Stimulated activated CD4-positive, alpha-beta T cell treated with anti-CD3 and anti-CD28 coated beads, Interleukin-2, amount 100 ng/mL, for 48 hours (primary cell): ENCODE measurements at places on chromosomes 2 and 18.

DNA sequence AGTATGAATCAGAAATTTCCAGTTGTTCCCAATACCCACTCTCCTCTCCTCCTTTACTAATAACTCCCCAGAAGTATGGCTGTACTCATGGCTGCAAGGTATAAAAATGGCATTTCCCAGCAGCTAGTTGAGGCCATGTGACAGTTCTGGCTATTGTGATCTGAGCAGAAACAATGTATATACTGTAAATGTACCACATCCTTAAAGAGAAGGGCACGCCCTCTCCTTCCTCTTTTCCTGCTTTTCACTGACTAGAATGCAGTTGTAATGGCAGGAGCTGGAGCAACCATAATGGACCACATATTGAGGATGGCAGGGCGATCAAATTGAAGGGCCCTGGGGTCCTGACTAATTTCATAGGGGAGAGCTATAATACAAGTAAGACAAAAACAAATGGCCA lies 211.2 kb downstream of the TNS1 start:
- no peak for DNase-seq

GRCh38 chr18:13388586-13389490 lies 170.3 kb downstream of the LDLRAD4 start:
- DNase-seq, result no peak

DNA sequence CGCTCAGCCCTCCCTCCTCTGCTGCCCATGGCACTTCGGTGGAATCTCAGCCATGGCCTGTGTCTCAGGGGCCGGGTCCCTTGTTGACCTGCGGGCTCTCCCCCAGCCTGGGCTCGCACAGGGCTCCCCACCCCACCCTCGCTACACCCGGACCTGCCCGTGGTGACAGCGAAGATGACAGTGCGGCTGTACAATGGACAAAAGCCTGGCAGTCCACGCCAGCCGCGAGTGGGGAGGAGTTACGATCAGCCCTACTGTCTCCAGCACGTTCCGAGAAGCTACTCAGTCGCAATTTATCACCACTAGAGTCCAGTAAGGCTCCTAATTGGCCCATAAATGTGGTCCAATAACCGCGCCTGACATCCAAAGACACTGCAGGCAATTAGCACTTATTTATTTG lies 31.6 kb downstream of the GBX2 start:
- DNase-seq, result no peak

DNA sequence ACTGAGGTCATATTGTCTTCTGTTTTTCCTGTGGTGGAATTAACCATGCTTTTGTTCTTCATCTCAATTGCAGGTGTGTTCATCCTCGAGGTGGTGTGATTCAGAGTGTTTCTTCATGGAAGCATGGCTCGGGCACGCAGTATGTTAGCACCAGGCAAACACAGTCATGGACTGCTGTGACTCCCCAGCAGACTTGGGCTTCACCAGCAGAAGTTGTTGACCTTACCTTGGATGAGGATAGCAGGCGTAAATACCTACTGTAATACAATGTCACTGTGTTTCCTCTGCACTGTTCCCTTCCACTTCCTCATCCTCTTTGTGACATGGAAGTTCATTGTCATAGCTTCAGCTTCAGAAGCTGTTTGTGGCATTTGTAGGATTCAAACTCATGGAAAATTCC lies 158.7 kb downstream of the HAUS1 start:
- DNase-seq, result no peak

DNA sequence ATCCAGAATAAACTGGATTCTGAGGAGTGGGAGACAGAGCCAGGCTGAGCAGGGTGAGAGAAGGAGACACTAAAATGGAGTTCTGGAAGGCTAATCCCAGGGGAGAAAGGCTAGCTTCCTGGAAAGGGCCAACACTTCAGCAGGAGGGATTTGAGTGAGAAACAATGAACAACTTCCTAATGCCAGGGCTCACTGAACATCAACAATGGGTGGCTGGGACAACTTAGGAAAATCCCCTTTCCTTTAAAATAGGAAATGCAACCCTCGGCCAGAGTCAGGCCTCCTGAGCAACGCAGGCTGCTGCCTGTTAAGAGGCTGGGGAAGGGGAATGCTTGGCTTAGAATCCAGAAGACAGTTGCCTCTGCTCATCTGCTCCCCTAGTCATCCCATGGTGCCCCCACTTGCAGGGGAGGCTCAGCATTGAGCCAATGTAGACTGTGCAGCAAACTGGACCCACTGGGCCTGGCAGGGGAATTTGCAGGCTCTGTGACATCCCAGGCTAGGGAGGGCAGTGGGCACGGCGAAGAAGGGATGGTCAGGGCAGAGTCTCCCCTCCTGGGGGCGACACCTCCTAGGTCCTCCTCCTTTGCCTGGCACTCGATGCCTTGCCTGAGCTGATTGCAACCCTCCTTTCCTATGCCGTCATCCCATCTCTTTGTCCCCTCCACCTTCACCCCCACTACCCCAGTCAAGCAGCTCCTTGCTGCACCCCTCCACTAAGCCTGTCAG lies 182.5 kb downstream of the TNS1 start:
- DNase-seq, result no peak

- DNase-seq, result no peak
These were observed 36.1 kb downstream of the RIT2 start for GRCh38 chr18:43079422-43079821.

DNA sequence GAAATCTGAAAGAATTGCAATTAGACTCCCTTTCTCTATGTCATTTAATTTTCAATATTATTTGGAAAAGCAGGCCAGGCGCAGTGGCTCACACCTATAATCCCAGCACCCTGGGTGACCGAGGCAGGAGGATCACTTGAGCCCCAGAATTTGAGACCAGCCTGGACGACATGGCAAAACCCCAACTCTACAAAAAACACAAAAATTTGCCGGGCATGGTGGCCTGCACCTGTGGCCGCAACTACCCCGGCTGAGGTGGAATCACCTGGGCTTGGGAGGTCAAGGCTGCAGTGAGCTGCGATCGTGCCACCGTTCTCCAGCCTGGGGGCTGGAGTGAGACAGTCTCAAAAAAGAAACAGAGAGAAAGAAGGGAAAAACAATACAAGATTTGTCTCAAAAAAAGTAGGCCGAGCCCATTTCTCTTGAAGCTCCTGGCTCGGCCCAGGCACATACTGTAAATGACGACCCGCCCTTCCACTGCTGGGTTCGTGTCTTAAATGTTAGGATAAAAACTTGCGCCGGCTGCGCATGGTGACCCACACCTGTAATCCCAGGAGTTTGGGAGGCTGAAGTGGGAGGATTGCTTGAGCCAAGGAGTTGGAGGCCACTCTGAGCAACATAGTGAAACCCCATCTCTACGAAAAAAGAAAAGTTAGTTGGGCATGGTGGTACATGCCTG lies 31.1 kb upstream of the GPC1 start:
- no peak for DNase-seq

DNA sequence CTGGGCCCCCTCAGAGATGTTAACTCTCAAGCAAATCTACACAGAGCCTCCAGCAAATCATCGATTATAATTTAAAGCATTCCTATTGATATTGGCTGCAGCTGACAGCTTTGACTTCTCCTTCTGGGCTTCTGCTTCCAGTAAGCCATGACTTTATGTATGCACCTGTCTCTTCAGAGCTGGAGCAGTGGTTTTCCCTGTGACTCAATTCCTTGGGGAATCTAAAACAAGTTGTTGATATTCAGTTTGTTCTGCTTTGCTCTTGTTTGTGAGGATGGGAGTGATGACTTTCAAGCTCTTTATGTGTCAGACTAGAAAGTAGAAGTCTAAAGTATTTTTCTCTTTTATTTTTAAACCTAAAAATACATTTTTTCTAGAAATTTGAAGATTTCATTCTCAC lies 45.1 kb upstream of the TNP1 start:
- DNase-seq, result no peak

GRCh38 chr2:233060501-233060979 lies 398 bp downstream of the INPP5D start:
- DNase-seq, result no peak

- DNase-seq, result no peak
These were observed 22.9 kb downstream of the DSG4 start for GRCh38 chr18:31399306-31400032.

GRCh38 chr18:6363216-6363615 lies 51.5 kb downstream of the L3MBTL4 start:
- DNase-seq, result no peak

DNA sequence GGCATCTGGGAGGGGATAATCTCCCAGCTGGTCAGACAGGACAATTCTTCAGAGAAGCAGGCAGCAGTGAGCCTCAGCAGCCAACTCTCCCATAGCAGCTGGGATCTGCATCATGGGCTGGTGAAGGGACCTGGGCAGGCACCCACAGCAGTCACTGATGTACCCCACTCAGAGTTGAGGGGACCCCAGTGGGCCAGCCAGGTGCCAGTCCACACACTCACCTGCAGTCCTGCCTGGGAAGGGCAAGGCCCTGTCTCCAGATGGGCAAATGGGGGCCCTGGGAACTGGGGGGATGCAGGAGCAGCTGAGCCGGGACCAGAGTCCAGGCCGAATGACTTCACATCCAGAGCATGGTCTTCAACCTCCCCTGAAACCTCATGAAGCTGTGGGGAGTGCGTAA lies 170.4 kb downstream of the ZFP36L2 start:
- no peak for DNase-seq

DNA sequence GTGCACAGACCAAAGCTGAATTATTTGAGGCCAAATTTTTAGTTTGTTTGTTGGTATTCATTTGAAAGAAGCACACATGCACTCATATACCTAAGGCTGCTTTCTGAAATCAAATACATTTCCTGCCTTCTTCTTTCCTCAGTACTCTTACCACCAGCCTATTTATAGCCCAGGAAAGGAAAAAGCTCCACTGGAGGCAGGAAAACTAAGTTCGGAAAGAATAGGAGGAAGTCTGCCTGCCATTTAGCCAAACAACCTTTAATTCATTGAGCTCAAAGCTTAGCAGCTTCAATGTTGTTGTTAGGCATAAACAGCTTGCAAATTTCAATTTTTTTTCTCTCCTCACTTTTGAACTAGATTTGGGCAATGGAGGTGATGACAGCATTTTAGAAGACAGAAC lies 40.4 kb upstream of the RASGRP3 start:
- DNase-seq, result no peak

- DNase-seq, result no peak
These were observed 464.4 kb downstream of the CMPK2 start for GRCh38 chr2:6401301-6401700.

DNA sequence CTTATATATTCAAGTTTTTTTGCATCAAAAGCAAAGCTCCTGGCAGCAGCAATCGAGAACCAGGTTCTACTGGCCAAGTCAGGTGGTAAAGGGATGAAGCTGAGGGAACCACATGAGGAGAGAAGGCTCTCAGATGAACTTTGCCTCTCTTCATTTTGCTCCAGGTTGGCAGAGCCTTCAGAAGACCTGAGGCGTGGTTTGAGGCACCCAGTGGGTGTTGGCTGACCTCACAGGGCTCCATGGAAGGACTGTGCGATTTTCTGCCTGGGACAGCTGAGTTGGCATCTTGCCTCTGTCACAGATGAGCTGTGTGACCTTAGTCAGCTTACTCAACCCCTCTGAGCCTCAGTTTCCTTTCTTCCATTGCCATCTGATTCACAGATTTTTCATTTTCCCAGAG lies 89.0 kb downstream of the INSIG2 start:
- DNase-seq, result no peak

DNA sequence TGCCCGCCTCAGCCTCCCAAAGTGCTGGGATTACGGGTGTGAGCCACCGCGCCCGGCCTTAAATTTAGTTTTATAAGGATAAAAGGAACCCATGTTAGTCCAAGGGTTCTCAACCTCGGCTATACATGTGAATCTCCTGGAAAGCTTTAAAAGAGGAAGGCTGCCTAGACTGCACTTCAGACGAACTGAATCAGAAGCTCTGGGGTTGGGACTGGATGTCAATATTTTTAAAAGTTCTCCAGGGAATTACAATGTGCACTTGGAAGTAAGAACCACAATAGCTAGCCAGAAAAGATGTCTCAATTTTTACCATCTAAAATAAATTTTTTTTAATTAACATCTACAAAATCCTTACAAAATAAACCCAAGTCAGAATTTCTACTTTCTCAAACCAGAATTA lies 10.1 kb downstream of the LMAN2L start:
- DNase-seq, result no peak

- no peak for DNase-seq
These were observed 36.9 kb downstream of the MSH6 start for GRCh38 chr2:47819834-47820233.

DNA sequence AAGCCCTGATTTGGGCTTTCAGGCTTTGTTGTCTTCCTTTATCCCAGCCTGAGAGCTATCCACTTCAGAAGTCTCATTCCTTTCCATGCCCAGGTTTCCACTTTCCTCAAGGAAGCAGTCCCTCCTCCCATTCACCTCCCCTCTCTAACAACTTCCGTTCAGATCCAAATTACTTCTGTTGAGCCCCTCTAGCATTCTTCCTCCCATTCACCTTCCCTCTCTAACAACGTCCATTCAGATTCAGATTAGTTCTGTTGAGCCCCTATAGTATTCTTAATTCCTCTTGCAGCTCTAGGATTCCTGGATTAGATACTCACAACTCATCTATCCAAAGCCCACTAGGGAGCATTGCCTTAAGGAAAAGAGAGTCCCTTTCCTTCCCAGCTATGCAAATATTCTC lies 216.8 kb downstream of the RAD51AP2 start:
- no peak for DNase-seq

DNA sequence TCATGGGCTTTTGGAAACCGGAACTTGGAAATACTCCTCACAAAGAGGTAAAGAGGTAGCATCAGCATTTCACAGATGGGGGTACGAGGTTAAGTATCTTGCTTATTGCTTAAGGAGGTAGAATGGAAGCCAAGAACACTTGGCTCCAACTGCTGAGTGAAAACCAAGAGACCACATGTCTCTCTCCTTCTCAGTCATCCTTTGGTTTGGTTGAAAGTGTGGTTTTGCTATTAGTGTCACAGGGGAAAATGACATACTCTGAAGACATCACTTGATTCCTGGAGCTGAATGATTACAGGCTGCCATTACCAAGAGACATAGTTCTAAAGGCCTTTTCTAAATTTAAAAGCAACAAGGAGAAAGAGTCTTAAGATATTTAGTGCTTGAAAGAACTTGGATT lies 41.5 kb downstream of the ANTXR1 start:
- DNase-seq, result no peak

DNA sequence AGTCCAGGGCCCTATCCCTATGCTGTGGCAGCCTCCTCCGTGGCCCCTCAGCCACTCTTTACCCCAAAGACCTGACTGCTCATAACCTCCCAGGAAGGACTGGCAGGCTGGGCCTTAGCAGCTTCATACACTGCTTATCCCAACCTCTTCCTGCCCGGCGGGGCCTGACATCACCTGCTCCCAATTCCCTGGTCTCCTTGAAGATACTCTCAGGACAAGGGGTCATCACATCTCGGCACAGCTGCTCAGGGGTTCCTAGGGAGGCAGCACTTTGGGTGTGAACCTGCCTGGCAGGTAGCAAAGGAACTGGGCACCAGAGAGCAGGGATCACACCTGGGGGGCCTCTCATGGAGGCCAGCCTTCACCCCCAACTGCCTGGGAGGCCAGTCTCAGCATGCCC lies 68.5 kb downstream of the PLB1 start:
- DNase-seq, result no peak

GRCh38 chr2:31217465-31218200 lies at the start of gene CAPN14:
CAPN14 (minus strand) TSS chr2:31217515; CDS start chr2:31205447, 12,068 bp downstream.
- no peak for DNase-seq
